ENCODE measurements at places on chromosomes 3 and 15. TPM values are rescaled to one million over a fixed set of nuclear protein-coding genes. Genes with fewer than 3 reads are reported as not detected.

TMCO5A gene
- not detected for total RNA-seq

SSUH2 gene
- total RNA-seq = not detected

ABHD14A gene
- total RNA-seq = 39.6 TPM

TEX55 gene
- total RNA-seq = not detected

NOX5 gene
- total RNA-seq = 0.10 TPM

CYFIP1 gene
- total RNA-seq = 60.0 TPM

MKRN2 gene
- 30.1 TPM for total RNA-seq

ZBTB20 gene
- total RNA-seq = 27.1 TPM

EEFSEC gene
- 9.3 TPM for total RNA-seq

LSMEM2 gene
- not detected for total RNA-seq

ASB14 gene
- total RNA-seq = not detected

SPESP1 gene
- 8.1 TPM for total RNA-seq

CCDC39 gene
- total RNA-seq = not detected

CHRD gene
- total RNA-seq = 1.0 TPM

CHMP2B gene
- total RNA-seq = 24.0 TPM
